ENCODE measurements at places on chromosomes 7 and 10.

- no peak for DNase-seq
Measured at GRCh38 chr7:157017149-157017548, 6.7 kb upstream of the MNX1 start.

GRCh38 chr10:1291178-1292090, 235.2 kb downstream of the WDR37 start:
- DNase-seq: no peak

GRCh38 chr10:116026315-116026714, 246.7 kb downstream of the GFRA1 start:
- no peak for DNase-seq

DNA sequence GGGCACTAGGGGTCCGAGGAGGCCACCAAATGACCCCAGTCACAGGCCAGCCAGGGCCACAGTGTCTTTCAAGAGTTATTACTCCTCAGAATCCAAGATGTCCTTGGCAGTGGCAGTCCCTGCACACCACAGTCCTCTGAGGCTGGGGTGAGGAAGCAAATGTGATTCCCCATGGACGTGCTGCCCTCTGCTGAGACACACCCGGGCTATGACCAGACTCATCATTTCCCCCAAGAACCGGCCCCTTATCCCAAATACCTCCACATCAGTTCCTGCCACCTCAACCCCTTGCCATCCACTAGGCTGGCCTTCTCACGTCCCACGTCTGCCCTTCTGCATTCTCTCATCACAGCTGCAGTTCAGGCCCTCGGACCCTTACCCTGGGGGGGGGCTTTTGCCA, 5.0 kb downstream of the PRKAG2 start:
- DNase-seq: no peak

DNA sequence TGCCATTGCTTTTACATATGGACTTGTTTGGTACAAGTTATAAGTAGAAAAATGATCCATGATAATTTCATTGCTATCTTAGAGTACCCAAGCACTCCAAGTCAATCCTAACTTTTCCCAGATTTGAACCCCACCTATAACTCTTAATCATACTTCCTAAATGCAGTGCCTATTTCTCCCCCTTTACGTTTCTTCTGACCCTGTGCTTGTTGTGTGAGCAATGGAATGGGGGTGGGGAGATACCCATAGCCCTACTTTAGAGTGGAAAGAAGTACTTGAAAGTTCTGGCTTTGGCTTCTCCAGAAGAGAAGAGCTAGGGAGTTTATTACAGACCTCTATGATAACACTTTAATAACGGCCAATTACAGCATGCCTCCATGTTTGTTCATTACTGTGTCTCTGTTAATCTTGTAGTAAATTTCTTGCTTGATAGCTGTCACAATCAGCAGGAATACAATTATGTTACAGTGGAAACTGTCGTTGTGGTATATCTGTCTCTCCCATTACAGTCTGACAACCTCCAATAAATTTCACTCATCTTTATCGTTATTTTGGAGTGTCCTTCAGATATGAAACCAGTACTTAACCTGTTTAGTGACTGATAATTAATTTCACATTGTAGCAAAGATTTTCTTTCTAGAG, 34.0 kb downstream of the CNPY1 start:
- DNase-seq: no peak

All from hepatocyte (in vitro differentiated cells).